ENCODE measurements at places on chromosomes 16 and 17.

DNA sequence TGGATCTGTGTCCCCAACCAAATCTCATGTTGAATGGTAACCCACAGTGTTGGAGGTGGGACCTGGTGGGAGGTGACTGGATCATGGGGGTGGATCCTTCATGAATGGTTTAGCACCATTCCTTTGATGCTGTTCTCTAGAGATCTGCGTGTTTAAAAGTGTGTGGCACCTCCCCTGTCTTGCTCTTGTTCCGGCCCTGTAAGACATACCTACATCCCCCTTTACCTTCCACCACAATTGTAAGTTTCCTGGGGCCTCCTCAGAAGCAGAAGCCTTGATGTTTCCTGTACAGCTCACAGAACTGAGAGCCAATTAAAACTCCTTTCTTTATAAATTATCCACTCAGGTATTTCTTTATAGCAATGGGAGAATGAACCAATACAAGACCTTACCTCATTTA, 257.7 kb downstream of the XYLT1 start:
- no peak for DNase-seq

GRCh38 chr16:13561291-13562070, 358.5 kb upstream of the ERCC4 start:
- DNase-seq: no peak

DNA sequence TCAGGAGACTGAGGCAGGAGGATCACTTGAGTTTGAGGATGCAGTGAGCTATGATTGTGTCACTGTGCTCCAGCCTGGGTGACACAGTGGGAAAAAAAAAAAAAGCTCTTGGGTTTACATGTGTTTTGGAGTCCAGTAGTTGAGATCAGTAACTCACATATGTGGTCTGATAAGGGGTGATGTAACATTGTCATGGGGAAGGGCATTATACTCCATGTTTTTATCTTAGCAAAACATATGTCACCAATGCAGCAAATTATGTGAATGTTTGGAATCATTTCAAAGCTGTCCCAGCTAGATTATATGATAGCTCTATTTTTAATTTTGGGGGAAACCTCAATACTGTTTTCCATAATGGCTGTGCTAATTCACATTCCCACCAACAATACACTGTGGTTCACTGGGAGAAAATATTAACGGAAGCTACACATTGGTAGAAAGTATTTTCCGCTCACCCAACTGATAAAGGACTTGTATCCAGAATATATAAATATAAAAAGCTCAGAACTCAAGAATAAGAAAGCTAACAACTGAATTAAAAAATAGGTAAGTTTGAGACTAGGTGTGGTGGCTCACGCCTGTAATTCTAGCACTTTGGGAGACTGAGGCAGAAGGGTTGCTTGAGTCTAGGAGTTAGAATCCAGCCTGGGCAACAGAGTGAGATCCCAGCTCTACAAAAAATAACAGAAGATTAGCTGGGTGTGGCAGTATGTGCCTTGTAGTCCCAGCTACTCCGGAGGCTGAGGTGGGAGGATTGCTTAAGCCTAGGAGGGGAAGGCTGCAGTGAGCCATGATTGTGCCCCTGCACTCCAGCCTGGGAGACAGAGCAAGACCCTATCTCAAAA, 224.1 kb upstream of the TBX2 start:
- peak; percentile 74 for DNase-seq

GRCh38 chr16:62041401-62041800, 5.2 kb upstream of the CDH8 start:
- peak; percentile 12 for DNase-seq

- no peak for DNase-seq
Measured at GRCh38 chr16:81590714-81591544, 146.3 kb downstream of the CMIP start.

DNA sequence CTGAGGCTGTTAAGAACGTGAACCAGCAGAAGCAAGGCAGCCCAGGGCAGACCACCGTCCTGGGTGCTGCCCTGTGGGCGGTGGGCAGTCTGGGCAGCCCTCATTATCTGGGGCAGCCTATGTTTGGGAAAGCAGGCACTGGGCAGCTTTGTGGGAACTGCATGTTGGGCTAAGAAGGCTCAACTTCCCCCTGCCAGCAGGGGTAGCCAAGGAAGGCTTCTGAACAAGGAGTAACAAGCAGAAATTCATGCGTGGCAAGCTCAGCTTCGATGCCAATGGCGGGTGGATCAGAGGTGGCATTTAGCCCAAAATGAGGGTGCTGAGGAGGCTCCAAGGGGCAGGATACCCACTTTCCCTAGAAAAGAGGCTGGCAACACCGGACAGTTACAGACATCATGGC, 42.7 kb upstream of the METRNL start:
- DNase-seq: no peak

DNA sequence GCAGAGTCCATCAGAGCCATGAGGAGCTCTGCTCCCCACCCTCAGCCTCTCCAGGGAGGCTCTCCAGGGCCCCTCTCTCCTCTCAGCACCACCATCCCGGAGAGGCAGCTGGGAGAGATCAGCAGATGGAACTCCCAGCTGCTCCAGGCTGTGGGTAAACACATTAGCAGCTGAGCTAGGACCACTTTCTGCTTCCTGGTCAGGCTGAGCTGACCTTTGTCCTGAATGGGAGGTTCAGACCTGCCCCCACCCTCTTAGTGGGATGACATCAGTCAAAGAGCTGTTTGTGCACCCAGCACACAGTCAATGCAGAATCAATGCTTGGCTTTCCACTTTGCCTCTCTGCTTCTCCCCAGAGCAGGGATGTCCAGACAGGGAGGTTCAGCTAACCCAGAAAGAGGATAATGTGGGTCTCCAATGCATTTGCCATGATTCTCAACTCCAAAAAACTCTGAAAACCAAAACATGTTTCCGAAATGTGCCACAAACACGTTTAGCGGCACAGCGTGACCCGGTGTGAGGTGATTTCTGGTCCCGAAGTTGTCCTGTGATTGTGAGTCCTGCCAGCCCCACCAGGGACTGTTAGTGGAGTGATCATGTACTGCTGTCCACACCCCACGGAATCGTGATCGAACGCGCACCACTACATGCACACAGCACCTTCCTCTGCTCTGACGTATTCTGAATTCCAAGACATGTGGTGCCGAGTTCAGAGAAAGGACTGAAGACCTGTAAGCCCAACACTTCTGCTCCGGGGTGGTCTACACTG, 6.7 kb downstream of the GPR142 start:
- no peak for DNase-seq

DNA sequence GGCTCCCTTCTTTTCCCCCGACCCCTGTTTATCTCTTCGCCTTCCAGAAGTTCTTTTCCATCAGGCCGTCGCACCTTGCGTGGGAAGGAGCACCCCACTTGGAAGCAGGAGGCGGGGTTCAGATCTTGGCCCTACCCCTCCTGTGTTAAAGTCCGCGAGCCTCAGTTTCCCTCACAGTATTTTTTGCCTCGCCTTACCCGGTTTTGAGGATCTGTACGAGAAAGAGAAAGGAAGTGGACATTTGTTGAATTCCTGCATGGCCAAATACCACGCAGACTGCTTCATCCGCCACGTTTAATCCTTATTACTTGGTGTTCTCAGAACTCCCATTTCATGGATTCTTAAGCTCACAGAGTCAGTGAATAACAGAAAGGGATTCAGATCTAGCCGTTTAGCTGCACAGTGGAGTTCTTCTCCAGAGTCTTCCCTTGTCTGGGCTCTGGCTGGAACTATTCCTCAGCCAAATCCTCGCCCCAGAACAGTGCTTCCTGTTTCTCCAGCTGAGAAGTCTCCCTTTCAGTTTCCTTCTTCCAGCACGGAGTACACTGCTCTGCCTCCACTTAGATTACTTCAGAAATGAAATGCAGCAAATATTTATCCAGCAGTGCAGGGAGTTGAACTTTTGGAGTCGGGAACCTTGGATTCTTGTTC, 590 bp downstream of the TMEM219 start:
- peak; percentile 30 for DNase-seq

- no peak for DNase-seq
Measured at GRCh38 chr17:45813048-45813725, 29.1 kb downstream of the CRHR1 start.

Data from common myeloid progenitor, CD34-positive (primary cell).